ENCODE measurements at places on chromosomes 11 and 22.

DNA sequence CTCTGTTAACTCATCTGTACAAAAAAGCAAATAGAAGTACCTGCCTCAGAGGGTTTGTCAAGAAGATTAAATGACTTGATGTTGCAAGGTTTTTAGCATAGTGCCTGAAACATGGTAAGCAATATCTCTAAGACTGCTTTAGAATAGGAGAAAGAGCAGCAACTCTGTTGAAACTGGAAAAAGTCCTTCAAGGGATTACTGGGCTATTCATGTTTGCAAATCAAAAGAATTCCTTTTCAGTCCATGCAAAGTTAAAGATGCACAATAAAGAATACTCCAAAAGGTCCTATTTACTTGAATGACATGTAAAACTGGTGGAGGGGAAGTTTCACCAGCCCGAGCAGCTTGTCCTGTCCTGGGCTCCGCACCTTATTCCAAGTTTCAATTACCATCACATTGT is 70.6 kb downstream of the C2CD3 start:
- DNase-seq = no peak

DNA sequence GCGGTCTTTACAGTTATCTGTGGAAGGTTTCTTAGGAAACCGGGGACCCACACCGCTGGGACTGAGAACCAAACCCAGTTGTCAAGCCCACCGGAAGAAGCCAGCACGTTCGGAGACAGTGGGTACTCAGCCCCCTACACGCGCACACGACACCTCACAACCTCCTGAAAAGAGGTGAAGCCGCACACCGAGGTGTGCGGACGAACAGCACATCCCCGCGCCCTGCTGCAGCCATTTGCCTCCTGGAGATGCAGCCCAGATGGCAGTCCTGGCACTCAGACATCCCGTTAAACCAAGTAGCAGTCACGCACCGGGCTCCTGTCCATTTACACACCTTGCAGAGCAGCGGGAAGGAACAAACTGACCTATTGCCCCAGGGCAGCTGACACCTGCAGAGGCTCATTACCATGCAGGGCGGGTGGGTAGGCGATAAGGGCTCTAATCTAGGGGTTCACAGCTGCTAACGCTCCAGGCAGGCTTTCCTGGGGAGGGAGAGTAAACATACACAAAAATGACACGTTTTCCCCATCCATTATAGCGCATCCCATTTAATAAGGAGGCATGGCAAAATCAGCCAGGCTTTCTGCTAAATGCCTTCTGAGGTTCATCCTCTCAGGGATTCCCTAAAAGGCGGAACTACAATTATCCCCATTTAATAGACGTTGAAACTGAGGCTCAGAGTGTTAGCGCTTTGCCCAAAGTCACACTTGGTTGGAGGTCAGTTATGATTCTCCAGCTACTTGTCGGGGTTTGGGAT is 864 bp upstream of the EHBP1L1 start:
- DNase-seq = no peak

DNA sequence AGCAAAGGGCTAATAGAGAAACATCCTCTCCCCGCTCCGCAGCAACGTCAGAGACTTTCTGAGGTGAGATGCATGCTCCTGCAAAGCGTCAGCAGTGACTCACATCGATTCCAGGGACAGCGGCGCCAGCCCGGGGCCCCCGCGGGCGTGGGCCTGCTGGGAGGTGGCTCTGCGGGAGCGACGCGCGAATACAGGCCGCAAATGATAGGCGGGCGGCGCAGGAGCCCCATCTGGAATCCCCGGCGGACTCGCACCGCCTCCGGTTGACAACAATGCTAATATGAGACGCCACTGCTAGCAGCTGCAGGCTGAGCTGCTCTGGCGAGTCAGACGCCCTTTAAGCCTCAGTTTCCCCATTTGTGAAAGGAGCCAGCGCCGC is 557 bp downstream of the RANGAP1 start:
- DNase-seq = peak; percentile 43

GRCh38 chr11:31690041-31690440 is 121.1 kb downstream of the PAX6 start:
- no peak for DNase-seq

DNA sequence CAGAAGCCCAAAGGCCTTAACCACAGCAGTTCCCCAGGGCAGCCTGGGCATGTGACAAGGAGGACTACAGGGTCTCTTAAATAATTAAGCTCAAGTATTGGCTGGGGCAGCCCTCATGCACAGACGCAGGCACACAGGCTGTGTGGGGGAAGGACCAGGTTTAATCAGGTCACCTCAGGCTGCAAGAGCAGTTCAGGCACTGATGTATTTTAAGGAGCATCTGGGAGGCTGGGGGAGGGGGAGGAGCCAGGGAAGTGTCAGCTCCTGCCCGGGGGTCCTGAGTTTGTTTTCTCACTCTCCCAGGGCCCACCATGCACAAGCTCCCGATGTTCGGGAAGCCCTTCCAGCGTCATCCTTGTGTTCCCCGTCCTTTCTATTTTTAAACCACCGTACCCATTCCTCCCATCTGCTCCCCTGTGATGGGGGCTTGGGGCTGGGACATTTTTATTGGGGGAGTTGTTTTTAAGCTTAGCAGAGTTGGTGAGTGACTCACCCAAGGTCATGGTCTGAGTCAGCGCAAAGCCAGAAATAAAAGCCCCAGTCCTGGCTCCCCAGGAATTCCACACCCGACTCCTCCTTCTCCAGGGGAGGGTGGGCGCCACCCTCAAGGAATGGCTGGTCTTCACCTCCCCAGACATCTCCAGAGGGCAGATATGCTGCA is 2.4 kb downstream of the CSDC2 start:
- DNase-seq = no peak

DNA sequence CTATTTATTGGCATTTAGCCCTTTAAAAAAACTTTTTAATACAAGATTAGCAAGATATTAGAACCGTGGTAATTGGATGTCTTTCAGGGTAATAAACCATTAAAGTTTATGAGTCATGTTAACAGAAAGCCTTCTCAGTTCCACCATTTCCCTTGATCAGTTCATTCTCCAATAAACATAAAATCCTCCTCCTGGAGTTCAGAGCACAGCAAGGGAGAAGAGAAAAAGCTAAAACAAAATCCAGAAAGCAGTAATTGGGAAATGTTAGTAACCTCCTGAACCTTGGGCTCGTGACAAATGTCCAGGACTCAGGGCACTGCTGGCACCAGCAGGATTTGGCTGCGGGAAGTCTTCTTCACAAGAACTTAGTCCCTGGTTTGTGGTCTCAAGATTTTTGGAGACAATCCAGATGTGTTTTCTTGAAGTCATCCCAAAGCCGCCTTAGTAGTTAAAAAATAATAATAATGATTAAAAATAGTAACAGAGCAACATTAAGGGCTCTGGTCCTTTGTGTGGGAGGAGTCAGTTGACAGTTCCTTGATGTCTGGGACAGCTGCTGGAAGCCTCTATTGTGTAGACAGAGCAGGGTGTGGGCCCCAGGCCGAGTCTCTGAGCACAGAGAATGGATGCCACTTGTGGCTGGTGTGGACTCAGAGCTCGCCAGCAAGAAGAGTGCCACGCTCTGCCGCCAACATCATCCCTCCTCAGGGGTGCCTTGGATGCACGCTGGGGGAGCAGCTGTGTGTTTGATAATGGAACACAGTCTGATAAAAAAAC is 43.4 kb upstream of the PITPNB start:
- no peak for DNase-seq

GRCh38 chr22:45650721-45651120 is 20.9 kb upstream of the ATXN10 start:
- no peak for DNase-seq

GRCh38 chr11:11982975-11983374 is 25.5 kb downstream of the DKK3 start:
- DNase-seq = no peak

- no peak for DNase-seq
These were observed at the start of gene GPR152 for GRCh38 chr11:67452141-67452952. Gene GPR152, minus strand, starts transcription at chr11:67452729. Its CDS starts 5 bp downstream, at chr11:67452724.

DNA sequence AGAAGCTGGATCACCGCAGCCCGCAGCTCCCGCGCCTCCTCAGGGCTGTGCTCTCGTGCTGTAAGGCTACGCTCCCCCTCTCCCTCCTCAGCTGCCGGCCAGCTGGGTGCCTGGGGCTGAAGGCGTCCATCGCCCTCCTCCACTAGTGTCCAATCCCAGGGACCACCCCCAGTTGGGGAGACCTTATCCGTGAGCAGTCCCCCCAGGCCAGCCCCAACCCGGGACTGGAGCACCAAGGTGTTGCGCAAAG is 1.2 kb downstream of the AP5B1 start:
- DNase-seq = no peak

DNA sequence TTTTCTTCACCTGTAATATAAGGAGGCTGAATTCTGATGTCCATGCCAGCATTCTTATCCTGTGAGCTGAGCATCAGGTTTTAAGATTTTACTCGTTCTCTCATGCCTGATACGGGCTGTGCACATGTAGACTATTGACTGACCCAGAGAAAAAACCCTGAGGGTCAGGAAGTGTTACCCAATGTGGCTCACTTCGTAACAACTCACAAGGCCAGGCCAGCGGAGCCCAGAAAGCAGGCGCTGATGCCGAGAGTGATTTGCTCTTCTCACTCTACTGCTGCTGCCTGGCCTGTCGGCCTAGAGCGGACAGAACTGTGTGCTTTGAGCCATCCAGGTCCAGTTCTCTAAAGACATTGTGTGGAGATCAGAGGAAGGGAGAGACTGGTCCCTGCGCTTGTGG is 10.8 kb downstream of the THYN1 start:
- no peak for DNase-seq

DNA sequence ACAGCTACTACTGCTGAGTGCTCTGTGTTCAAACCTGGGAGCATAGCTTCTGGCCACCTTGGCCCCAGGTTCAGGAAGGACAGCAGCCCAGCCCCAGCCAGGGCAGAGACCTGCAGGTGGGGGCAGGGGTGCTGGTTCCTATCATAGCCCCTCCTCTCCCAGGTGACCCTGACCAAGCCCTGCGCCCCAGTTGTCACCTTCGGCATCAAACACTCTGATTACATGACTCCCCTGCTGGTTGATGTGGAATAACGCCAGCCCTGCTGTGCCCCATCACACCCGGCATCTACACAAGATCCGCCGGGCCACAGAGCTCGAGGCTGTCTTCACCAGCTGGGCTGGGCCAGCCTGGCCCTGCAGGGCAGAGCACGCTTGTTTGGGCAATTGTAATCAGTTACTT is 6.9 kb downstream of the SCGB1C1 start:
- DNase-seq = no peak

Data from Kasumi-1 (cell line).